ENCODE measurements at places on chromosomes 2 and 18.

- peak; percentile 52 for DNase-seq
Measured at GRCh38 chr2:220034426-220035130, 407.1 kb downstream of the SLC4A3 start.

DNA sequence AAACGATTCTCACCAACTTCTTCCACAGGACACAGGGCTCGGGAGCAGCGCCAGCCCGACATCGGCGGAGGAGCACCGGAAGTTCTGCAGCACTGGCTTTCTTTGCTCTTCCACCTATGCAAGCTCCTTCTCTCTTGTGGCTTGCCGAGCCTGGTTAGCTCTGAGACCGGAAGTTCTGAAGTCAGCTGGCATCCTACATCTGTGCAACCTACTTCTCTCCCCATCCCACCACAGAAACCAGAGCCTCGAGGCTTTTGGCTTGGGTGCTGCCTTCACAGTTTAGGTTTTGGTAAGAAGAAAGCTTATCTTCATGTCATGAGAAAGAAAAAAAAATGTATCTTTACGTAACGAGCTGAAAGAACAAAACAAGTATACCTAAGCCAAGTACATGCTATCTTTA, 111.7 kb downstream of the ANKRD44 start:
- no peak for DNase-seq

DNA sequence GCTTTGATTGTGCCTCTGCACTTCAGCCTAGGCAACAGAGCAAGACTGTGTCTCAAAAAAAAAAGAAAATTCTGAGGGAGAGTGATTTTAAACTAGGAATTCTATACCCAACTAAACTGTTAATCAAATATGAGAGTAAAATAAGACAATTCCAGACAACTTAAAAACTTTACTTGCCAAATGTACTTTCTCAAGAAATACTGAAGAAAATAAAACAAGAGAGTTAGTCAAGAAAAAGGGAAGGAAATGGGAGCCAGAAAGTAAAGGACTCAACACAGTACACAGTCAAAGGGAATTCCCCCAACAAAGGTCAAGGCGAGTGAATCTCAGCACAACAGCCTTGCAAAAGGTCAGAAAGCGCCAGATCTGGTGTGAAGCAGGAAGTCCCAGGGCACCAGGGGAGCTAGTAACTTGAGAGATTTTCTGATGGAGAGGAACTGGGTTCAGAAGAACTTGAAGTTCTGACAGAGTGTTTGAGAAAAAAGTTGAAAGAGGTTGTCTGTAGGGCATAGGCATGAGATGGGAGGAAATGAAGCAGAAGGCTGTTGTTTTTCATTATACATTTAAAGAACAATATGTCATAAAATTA, 22.6 kb upstream of the TBC1D8 start:
- DNase-seq = no peak

DNA sequence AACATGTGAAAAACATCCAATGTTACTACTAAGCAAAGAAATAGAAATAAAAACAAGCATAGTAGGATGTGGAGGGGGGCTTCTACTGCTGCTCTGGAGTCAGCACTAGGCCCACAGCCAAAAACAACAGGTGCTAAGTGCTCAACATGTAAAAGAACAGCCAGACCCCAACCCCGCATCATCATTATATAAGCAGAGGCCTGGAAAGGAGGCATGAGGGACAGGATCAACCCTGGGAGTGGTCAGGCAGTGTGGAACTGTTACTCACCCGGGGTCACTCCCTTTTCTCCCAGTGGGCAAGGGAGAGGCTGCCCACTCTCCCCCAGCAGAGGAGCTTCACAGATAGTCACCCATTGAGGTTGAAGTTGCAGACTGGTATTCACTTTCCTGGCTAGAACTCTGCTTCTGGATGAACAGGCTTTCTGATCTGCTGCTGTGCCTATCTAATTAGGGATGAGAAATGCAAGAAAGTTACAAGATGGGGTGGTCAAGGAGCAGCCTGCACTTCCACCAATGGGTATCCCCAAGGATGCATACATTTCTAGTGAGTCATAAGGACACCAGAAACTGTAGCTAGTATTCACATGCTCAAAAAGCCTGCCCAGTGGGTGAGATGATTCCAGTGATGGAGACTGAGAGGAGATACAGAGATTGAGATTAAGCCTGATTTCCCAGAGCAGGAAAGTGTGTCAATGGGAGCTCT, 480.1 kb upstream of the TCF4 start:
- peak; percentile 81 for DNase-seq

DNA sequence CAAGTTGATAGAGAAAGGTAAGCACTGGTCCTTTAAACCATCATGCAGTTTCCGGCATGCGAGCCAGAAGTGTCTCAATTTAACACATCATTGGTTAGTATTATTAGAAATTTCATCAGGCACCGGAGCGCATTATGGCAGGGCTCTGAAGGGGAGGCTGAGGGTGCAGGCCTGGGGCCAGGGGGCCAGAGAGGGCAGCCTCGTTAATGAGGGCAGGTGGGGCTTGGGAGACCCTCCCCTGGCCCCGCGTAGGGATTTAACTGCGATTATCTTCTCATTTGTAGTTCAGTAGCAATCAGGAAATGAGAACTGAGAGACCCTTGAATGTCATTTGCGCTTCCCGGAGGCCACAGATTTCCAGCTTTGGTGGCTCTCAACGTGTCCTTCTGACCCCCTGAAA, 246.4 kb downstream of the KLHL29 start:
- DNase-seq = no peak

- DNase-seq = no peak
Measured at GRCh38 chr2:99787769-99788382, 298.1 kb upstream of the REV1 start.

- no peak for DNase-seq
Measured at GRCh38 chr2:149627111-149627801, 39.7 kb upstream of the MMADHC start.

- DNase-seq = no peak
Measured at GRCh38 chr2:88530081-88530480, 77.6 kb upstream of the FOXI3 start.

GRCh38 chr2:120555092-120555491, 180.6 kb upstream of the GLI2 start:
- DNase-seq = no peak

GRCh38 chr2:211132046-211132445, 575.6 kb downstream of the CPS1 start:
- DNase-seq = no peak

DNA sequence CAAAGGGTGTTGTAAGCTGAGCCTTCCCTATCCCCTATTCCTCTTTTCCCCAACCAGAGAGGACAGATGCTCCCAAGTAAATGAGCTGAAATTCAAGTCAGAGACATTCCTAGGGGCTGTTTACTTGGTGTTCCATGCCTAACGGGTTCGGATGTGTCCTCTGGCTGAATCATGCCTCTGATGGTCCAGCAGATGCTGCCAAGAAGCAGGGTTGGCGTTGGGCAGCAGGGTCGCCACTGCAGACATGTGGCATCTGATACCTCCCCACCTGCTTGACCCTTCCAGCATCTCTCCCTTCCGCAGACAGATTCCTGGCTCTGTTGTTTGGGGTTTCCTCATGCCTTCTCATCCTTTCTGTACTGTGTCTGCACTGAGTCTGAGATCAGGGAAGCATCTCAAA, 108.3 kb downstream of the HNRNPLL start:
- no peak for DNase-seq

DNA sequence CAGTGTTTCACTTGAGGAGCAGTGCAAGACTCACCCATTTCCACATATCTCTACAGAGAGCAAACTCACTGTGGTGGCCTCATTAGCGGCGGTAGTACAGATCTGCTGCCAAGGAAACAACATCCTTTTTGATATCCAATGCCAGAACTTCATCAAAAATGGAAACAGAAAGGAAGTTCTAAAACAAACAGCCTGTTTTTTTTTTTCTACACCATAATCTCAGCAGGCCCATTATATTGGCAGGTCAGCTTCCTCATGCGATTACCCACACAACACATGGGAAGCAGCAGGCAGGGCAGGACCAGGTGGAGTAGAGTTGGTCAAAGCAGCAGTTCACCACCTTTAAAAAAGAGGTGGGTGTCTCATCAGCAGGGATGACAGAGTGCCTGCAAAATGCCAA, 678.9 kb upstream of the CELF4 start:
- DNase-seq = no peak

DNA sequence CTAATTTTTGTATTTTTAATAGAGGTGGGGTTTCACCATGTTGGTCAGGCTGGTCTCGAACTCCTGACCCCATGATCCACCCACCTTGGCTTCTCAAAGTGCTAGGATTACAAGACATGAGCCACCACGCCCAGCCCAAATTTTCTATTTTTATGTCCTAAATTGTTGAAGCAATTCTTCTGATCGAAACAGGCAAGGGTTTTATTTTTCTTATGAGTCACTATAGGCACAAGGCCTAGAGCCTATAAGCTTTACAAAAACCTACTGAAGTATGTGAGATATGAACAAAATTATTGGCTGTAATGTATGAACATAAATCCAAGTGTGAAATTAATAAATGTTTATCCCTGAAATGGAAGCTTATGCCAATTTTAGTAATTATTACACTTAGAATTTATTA, 464.2 kb upstream of the NRP2 start:
- DNase-seq = peak; percentile 61

GRCh38 chr2:229665158-229665557, 49.2 kb downstream of the DNER start:
- no peak for DNase-seq

GRCh38 chr2:64214281-64215115, 70.3 kb upstream of the PELI1 start:
- no peak for DNase-seq

- DNase-seq = no peak
Measured at GRCh38 chr18:80037869-80038630, 3.8 kb downstream of the RBFA start.

GRCh38 chr18:7657050-7657449, 89.9 kb downstream of the PTPRM start:
- DNase-seq = no peak

DNA sequence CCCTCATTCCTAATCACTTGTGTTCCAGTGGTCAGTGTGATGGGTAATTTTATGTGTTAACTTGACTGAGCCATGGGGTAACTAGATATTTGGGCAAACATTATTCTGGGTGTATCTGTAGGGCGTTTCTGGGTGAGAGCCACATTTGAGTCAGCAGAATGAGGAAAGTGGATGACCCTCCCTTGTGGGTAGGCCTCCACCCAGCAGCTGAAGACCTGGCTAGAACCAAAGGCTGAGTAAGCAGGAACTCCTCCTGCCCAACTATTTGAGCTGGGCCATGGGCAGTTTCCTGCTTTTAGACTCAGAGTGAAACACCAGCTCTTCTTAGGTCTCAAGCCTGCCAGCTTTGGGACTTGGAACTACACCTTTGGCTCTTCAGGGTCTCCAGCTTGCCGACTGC, 141.8 kb downstream of the ACKR3 start:
- DNase-seq = peak; percentile 77

GRCh38 chr2:237588044-237588696, 2.4 kb downstream of the RAB17 start:
- no peak for DNase-seq

- peak; percentile 47 for DNase-seq
Measured at GRCh38 chr2:164538240-164538866, 82.9 kb downstream of the GRB14 start.

DNA sequence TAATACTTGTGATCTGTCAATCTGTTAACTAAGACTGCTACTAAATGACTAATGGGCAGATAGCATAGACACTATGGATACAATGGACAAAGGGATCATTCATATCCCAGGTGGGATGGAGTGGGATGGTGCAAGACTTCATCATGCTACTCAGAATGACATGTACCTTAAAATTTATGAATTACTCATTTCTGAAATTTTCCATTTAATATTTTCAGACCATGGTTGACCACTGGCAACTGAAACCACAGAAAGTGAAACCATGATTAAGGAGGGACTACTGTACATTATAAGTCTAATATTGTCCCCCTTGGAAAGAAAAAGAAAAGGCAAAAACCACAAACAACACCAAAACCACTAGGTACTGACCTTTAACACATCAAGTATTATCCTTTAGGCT, 247.0 kb upstream of the SYT4 start:
- DNase-seq = no peak

GRCh38 chr2:127039387-127040031, 67.4 kb downstream of the BIN1 start:
- DNase-seq = no peak

DNA sequence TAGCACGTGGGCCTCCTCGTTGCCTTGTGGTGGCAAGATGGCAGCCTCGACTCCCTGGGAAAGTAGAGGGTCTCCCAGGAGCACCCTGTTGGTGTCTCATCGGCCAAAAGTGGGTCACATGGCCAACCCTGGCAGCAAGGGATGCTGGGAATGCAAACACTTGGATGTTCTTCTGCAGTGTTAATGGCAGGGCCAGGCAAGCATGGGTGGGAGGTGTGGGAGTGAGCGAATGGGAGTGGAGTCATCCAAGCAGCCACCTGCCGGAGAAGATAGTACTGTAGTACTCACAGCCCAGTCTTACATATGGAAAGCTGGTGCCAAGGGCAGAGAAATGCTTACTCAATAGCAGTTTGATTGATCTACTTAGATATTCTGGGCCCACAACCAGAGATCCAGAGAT, 122.2 kb downstream of the INHBB start:
- DNase-seq = no peak

GRCh38 chr18:75879196-75879595, 451.7 kb upstream of the SMIM21 start:
- no peak for DNase-seq

DNA sequence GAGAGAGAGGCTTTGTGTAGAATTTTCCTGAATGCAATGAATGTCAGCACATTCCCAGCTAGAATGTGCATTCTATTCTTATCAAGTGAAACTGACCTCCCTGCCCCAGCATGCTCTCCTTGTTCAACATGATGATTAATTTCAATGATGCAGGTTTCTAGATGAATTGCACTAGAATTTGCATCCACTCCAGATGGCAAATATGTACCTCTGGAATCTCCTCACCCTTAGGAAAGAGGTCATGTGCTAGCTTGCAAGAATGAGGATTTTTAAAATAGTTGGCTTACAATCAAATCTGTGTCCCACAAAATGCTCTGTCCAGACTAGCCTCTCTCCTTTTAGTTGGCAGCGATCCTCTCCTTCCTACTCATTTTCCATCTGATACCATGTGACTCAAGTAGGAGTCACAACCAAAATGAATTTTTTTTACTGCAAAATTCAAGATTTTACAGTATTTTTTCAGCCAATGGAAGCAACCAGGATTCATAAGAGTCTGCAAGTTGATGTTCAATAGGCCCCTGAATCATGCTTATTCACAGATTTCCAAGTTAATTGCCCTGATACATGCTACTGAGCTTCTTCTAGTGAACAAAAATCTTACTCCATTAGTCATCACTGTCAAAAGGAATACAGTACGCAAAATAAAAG, 21.0 kb upstream of the STAT4 start:
- DNase-seq = peak; percentile 98

All from fibroblast of mammary gland (primary cell).